CD8-positive, alpha-beta T cell (primary cell): ENCODE measurements at places on chromosomes 1 and 21.

DNA sequence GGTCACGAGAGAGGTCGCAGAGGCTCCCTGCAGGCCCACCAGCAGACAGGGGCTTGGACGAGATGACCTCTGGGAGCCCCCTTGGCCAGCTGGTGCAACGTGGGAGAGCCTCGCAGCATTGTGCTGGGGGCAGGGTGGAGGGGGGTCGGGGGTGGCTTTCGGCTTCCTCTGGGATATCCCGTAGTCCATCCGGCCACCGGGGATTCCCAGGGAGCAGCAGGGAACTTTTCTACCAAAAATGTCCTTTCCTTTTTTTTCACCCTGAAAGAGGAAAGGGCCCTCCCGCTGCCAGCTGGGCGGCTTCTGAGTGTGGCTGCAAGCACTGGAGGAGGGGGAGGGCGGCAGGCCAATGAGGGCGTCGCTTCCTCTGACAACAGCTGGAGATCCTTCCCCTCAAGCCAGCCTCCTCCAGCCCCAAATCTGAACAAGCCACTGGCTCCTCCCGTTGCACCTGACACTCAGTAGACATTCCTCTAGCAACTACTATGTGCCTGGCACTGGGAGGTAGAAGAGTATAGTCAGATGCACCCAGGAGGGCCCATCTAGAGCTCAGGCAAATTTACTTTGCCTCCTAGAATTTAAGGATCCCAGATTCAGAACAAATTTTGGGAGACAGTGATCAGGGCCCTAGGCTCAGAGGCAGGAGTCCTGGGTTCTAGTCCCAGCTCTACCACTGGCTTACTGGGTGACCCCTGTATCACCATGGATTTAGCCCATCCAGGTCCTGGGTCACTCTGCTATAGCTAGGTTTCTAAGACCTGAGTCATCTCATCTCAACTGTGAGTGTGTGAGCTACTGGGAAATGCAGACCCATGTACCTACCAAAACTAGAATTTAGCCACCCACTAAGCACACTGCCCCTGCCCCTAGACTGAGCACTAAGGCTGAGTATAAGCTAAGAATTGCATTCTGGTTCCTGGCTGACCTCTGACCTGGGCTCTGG is 2.7 kb downstream of the MOB3C start:
- peak; percentile 39 for DNase-seq

DNA sequence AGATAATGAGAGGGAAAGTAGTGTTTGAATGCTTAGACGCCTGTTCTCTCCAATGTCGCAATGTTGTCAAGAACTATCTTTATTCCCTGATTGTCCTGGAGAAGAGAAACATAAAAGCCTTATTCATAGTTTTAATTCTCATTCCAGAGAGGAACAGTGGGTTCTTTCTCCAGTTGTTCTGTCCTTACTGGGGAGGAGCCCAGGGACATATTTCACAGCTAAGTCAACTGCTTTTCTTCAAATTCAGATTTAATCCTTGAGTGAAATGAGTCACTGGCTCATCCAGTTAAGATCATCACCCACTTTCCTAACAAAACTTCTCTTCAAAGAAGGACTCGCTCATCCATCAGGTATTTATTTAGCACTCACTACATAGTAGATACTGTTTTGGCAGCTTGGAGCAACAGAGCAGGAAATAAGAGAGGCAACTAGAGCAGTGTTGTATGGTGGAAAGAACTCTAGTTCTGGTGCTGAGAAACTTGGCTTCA is 365.7 kb upstream of the USP24 start:
- no peak for DNase-seq

GRCh38 chr1:48678710-48679505 is 97.8 kb downstream of the BEND5 start:
- DNase-seq, result no peak

- DNase-seq, result no peak
Measured at GRCh38 chr21:34771512-34772028, 102.8 kb downstream of the CLIC6 start.

GRCh38 chr1:229383961-229384360 is 41.1 kb upstream of the CCSAP start:
- DNase-seq, result no peak
